ENCODE measurements at places on chromosomes 1 and 21.

DNA sequence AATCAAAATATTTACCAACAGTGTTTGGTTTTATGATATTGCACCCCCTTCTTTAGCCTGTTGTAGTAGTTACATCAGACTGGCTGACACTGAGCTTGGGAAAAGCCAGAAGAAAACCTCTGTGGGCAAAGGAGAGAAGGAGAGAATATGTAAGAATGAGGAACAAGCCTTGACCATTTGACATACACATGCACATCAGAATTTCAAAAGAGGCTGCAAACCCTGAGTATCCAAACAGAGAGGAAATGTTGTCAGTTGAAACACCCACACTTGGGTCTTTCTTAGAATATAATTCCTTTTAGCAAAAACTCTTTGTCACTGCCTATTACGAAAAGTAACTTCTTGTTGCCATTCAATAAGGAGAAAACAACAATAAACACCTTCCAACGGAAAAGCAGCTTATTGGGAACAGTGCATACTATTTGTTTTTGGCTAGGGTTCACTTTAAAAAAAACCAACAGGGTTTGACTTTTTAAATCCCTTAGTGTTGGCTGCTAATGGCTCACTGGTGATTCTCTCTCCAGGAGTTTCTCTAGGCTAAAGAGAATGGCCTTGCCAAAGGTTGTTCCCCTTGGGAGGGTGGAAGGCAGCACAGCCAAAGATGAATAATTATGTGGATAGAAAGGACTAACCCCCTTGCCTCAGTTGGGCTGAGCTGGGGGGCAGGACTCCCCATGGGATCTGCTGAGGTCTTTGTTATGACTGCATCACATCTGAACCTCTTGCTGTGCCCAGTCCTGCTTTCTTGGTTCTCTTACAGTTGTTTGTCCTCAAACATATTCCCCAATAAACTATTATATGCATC, 48.9 kb downstream of the GORAB start:
- no peak for DNase-seq

DNA sequence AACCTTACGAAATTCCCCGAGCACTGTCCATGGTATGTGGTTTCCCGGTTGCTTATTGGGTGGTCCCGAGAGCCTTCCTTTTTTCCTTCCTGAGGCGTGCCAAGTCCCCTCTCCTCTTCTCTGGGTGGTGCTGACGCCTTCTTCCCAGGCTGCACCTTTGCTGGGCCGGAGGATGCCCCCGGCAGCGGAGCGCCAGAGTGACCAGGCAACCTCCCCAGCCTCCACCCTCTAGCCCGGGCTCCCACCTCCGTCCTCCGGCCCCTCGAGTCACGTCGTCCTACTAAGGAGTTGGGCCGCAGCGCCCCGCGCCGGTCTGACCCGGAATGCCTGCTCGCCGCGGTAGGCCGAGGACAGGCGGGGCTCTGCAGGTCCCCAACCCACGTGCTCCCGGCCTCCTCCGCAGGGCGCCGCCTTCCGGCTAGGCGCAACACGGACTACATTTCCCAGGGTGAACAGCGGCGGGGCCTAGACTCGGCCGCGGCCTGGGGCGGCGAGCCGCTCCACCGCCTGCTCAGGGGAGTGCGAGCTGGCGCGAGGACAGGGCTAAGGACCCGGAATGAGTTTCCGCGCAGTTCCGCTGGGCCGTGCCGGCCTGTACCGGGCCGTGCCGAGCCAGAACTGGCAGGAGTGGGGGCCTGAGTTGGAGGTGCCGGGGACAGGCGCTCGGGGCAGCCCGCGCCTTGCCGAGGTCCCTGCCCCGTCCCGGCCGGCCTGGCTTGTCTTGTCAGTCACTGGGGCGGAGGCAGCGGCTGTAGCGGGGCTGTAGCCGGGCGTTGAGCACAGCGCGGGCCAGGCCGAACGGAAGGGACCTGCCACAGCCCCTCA, at the start of gene IPO13:
Gene IPO13, plus strand, starts transcription at position 715 of the 825 bp plus-strand sequence. CDS start 651 bp downstream, outside the sequence.
- DNase-seq, result peak; percentile 98

- DNase-seq, result no peak
Observed at GRCh38 chr1:153206631-153207030, 3.4 kb downstream of the LELP1 start.

DNA sequence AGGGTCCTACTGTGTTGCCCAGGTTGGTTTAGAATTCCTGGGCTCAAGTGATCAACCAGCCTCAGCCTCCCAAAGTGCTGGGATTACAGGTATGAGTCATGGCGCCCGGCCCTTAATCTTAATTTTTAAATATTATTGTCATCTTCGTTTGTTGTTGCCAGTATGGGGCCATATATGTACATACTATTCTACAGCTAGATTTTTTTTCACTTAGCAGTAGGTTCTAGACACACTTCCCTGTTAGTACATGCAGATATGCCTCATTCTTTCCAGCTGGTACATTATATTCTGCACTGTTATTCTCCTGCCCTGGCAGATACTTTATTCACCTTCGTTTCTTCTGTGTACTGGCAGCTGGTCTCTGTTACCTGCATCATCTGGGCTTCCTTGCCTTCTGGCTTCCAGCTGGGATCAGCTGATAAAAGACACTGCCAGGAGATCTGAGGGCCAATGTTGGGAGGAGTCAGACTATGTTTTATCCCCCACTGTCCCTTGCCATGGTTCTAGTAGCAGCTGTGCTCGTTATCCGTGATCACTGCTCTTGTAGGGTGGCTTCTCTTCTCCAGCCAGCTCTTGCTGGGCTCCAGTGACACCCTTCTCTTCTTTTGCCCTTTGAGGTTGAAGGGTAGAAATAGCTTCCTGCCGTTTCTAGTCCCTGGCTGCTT, 24.7 kb downstream of the ST3GAL3 start:
- DNase-seq, result no peak

DNA sequence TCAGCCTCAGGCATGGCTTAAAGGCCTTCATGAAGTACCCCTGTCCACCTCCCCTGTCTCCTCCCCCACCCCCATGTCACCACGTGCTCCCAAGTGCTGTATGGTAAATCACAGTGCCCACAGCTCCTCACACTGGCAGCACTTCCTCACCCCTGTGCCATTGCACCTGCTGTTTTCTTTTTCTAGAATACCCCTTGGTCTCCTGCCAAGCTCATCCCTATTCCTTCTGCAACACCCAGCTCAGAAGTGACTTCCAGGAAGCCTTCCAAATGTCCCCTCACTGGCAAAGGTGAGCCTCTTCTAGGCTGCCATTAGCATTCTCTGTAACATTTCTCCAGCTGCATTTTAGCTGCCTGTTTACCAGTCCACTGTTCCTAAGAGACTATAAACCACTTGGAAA, 9.4 kb downstream of the AKNAD1 start:
- DNase-seq, result no peak

DNA sequence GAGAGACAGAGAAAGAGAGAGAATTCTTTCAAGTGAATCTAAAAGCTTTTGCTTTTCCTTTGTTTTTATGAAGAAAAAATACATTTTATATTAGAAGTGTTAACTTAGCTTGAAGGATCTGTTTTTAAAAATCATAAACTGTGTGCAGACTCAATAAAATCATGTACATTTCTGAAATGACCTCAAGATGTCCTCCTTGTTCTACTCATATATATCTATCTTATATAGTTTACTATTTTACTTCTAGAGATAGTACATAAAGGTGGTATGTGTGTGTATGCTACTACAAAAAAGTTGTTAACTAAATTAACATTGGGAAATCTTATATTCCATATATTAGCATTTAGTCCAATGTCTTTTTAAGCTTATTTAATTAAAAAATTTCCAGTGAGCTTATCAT, 117.6 kb downstream of the PTPRC start:
- no peak for DNase-seq

GRCh38 chr1:98500324-98500723, 161.2 kb upstream of the SNX7 start:
- no peak for DNase-seq

GRCh38 chr1:46936788-46937187, 4.5 kb downstream of the CYP4A11 start:
- DNase-seq, result no peak

GRCh38 chr1:192235127-192235526, 76.9 kb downstream of the RGS18 start:
- no peak for DNase-seq

GRCh38 chr1:210477328-210477924, 148.7 kb downstream of the HHAT start:
- DNase-seq, result no peak

All from activated B cell treated with CpG ODN at 0.5 μM for 24 hours (primary cell).